ENCODE measurements at places on chromosomes 12 and 14.

DNA sequence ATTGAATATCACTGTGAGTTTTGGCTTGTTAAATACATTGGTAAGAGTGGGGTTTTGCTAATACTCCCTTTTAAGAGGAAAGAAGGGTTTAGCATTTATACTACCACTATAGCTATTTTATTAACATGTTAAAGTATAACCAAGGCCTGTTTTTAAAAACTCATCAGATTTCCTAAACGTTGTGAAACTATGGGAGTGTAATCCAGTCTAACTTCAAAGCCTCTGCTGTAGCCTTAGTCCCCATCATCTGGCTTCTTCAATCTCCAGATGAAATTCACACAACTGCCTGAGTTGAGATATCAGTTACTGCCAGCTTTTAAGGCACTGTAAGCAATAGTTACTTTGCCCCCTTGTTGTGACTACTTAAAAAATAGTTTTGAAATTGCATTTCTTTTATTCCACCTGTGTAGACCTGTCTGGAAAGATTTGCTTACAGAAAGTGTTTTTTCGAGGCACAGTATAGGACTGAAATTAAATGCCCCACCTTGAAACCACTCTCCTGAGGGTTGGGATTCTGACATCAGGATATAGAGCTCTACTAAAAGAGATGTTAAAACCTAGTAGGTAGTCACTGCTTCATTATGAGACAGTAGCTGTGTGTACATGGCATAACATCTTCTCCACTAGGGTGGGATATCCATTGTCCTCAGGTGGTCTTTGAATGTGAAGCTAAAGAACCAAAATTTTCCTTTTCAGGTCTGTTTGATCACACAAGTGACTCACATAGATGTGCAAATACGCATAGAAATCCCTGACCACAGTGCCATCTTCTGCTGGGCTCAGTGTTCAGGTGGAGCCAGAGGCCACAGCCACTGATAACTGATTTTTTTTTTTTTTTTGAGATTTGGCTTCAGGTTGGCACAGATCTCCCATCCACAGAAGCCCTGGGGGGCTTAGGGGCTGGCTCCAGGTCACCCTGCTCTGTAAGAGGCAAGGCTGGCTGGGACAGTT lies 125.5 kb downstream of the DAAM1 start:
- no peak for DNase-seq

GRCh38 chr14:34792598-34792997 lies 78.2 kb upstream of the CFL2 start:
- DNase-seq = peak; percentile 18

- peak; percentile 31 for DNase-seq
These were observed at the start of gene GRIN2B for GRCh38 chr12:13981296-13981962. Gene GRIN2B (minus strand): TSS chr12:13981602. CDS start chr12:13866208, 115,394 bp downstream.

- peak; percentile 63 for DNase-seq
These were observed at the start of gene RGS6 for GRCh38 chr14:71932229-71932981. Gene RGS6 (plus strand): TSS chr14:71932429.

DNA sequence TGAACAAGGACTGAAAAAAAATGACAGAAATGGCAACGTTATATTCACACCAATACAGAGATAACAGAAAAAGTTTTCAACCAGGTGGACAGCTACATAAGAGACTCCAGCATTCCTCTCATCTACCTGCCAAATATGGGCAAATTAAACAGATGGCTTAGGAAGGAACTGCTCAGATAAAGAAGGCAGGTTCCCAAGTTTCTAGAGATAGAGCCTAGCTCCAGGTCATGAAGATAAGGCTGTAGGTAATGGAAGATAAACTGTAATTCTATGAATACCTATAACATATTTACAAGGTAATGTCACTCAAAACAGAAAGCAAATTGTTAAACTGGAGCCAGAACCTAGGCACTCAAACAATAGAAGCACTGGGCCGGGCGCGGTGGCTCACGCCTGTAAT lies 42.5 kb downstream of the GIT2 start:
- no peak for DNase-seq

- DNase-seq = no peak
These were observed 254.6 kb downstream of the FBXL14 start for GRCh38 chr12:1339618-1340319.

- no peak for DNase-seq
These were observed 76.2 kb downstream of the ETV6 start for GRCh38 chr12:11725686-11726085.

- no peak for DNase-seq
These were observed 5.9 kb downstream of the DHRS2 start for GRCh38 chr14:23641915-23642588.

DNA sequence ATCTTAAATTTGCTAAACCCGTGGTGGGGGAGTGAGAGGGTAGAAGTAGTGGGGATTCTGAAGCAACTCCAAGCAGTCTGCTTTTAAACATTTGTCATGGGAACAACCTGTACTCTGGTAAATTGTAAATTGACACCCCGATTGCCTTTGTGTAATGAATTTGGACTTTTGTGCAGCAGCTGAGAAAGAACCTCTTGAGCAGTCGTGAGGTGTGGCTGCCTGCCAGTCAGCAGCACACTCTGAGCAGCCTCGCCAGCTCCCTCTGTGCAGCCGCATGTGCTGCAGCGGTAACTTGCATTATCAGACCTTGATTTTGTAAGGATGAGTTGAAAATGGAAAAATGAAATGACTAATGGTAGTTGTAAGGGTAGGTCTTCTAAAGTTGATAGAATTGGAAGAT lies 74.3 kb downstream of the SUSD6 start:
- DNase-seq = peak; percentile 86

Data from muscle of leg (tissue), 16 donors.